CD8-positive, alpha-beta T cell (primary cell): ENCODE measurements at places on chromosomes 16 and 17. TPM values are rescaled to one million over a fixed set of nuclear protein-coding genes. Genes with fewer than 3 reads are reported as not detected.

GRCh38 chr16:87435372-87436224 is 43.5 kb downstream of the MAP1LC3B start:
- no peak for DNase-seq

- DNase-seq, result no peak
These were observed 108.5 kb downstream of the CYB561 start for GRCh38 chr17:63337579-63337978.

GRCh38 chr17:4945176-4945943 is 3.0 kb downstream of the PFN1 start:
- peak; percentile 79 for DNase-seq

DNA sequence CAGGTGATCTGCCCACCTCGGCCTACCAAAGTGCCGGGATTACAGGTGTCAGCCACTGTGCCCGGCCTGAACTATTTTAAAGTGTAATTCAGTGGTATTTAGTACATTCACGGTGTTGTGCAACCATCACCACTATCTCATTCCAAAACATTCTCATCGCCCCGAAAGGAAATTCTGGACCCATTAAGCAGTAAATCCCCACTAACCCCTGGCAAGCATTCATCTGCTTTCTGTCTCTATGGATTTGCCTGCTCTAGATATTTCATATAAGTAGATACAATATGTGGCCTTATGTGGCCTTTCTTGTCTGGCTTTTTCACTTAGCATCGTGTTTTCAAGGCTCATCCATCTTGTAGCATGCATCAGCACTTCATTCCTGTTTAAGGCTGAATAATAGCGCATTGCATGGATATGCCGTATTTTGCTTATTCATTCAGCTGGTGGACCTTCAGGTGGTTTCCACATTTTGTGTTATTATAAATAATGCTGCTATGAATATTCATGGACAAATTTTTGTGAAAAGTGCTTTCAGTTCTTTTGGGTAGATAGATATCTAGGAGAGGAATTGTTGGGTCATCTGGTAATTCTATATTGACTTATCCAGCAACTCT is 8.4 kb upstream of the HERPUD1 start:
- no peak for DNase-seq

GRCh38 chr17:55440391-55440790 is 18.8 kb upstream of the MMD start:
- no peak for DNase-seq

DNA sequence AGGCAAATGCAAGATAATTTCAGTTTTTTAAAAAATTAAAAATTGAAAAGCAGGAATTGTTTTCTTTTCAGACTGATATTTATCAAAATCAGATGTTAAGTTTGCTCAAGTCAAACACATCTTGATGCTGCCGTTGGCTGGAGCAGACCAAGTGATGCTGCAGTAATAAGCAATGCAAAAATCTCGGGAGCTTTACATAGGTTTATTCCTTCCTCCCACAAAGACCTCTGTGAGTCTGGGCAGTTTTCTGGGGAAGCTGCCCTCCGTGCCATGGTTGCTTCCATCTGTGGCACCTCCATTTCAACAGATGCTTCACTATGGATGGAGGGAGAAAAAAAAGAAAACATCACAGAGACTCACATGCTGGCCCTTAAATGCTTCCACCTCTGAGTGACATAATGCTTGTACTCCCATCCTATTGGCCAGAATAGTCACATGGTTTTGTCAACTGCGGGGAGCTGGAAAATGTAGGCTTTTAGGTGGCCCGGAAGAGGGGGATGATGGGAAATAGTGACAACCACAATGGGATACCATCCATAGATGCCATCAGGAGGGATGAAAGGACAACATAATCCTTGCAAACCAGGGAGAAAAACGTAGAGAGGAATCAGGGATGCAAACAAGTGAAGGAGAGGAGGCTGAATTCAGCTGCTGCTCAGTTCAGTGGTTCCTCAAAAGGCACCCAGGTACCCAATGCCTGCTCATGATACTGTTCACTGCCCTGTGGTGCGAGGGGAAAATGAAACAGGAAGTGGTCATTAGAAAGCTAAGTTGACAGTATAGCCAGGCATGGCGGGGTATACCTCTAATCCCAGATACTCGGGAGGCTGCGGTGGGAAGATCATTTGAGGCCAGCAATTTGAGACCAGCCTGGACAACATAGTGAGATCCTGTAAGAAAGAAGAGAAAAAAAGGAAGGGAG is 13.5 kb upstream of the ERCC4 start:
- no peak for DNase-seq

DNA sequence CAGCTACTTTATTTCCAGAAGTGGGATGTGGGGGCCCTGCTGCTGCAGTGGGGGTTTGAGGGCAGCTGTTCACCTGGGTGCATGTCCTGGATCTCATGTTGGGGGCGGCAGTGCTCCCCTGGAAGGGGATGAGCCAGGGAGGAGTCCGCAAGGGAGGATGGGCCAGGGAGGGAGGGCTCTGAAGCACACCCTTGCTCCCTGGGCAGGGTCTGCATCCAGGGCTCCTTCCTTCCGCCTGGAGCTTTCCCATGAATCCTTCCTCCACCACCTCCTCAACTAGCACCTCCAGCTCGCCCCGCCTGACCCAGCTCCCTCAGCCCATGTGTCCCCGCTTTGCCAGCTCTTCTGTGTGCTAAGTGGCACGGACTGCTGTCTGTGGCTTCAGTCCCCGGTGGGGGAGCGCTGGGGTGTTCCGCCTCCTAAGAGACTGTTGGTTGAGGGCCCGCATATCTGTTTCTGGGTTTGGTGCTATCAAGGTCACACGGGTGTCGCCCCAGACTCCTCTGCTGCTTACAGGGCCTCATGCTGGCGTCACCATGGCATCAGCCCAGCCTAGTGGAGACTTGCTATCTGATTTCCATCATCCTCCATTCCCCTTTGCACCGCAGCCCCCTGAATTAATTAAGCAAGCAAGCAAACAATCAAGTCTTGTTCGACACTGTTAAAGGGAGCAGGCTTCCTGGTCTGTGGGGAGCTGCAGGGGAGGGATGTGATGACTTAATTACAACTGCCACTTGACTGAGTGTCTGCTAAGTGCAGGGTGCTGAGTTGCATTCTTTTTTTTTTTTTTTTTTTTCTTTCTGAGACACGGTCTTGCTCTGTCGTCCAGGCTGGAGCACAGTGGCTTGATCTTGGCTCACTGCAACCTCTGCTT is 71.8 kb downstream of the PRKCA start:
- DNase-seq, result peak; percentile 74

DNA sequence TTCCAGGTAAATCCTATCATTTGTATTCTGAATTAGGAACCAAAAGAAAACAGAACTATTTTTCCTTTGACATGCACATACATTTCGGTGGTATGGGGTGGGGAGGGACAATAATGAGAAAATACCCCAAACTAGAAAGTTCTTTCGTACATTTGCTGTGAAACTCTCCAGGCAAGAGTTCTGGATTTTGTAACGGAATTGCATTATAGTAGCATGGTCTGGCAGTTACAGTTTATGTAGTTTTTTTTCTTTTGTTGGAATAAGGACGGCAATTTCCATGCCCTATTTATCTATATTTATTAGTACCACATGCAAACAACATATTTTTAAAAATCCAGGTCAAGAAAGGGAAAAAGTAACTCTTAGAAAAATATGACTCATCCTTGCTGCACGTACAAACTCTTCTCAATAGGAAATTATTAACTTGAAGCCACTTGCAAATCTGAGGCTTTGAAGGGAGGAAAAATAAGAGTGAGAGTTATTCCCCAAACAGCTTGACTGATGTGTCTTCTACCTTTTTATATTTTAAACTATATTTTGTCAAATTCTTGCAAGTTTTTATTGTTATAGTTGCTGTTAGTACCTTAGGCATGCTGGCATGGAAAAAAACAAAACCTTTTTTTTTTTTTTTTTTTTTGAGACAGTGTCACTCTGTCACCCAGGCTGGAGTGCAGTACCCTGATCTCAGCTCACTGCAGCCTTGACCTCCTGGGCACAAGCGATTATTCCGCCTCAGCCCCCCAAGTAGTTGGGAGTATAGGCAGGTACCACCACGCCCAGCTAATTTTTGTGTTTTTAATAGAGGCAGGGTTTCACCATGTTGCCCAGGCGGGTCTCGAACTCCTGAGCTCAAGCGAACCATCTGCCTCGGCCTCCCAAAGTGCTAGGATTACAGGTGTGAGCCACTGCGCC is 69.3 kb downstream of the WWP2 start:
- no peak for DNase-seq

DNA sequence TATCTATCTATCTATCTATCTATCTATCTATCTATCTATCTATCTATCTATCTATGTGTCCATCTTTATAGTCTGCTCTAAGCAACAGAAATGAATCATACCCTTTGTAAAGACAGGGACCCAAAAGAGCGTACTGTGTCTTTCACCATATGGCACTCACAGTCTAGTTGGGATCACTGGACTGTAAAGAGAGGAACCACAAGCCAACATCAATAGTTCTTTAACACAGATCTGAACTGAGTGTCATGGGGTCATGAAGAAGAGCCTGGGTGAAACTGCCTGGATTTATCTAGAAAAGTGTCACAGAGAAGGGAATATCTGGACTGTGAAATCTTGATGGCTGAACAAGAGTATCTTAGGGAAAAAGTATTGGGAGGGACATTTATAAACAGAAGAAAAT is 619.1 kb upstream of the SOX9 start:
- no peak for DNase-seq

DNA sequence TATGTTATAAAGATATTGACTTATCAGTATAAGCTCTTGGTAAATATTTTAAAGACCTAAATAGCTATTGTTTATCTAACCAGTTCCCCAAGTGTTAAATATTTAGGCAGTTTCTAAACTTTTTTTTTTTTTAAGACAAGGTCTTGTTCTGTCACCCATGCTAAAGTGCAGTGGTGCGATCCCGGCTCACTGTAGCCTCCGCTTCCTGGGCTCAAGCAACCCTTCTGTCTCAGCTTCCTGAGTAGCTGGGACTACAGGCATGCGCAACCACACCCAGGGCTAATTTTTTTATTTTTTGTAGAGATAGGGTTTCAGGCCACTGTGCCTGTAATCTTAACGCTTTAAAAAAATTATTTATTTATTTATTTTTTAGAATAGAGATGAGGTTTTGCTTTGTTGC is 43.5 kb downstream of the SNX29 start:
- no peak for DNase-seq

DNA sequence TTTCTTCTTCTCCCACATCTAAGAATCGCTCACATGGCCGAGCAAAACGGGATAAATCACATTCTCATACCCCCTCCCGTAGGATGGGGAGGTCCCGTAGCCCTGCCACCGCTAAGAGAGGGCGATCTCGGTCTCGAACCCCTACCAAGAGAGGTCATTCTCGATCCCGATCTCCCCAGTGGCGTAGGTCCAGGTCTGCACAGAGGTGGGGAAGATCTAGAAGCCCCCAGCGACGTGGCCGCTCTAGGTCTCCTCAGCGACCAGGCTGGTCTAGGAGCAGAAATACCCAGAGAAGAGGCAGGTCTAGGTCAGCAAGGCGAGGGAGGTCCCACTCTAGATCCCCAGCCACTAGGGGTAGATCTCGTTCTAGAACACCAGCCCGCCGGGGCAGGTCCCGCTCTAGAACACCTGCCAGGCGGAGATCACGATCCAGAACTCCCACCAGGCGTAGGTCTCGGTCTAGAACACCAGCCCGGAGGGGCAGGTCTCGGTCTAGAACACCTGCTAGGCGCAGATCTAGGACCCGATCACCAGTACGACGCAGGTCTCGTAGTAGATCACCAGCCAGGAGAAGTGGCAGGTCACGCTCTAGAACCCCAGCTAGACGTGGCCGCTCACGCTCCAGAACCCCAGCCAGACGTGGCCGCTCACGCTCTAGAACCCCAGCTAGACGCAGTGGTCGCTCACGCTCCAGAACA is 9.6 kb downstream of the SRRM2 start:
- no peak for DNase-seq

DNA sequence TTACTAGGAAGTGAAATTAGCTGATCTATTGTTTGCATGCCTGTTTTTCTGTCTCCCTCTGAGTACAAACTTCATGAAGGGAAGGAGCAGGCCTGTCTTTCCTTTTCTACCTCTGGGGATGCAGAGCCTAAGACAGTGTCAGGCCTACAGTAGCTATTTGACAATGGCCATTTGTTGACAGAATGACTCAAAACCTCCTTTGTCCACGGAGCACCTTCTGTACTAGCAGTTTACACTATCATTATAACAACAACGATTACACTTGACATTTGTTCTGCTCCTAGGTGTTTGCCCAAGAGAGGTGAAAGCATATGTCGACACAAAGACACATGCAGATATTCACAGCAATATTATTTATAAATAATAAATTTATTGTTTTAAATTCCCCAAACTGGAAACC is 132.3 kb upstream of the IRX3 start:
- DNase-seq, result no peak

DNA sequence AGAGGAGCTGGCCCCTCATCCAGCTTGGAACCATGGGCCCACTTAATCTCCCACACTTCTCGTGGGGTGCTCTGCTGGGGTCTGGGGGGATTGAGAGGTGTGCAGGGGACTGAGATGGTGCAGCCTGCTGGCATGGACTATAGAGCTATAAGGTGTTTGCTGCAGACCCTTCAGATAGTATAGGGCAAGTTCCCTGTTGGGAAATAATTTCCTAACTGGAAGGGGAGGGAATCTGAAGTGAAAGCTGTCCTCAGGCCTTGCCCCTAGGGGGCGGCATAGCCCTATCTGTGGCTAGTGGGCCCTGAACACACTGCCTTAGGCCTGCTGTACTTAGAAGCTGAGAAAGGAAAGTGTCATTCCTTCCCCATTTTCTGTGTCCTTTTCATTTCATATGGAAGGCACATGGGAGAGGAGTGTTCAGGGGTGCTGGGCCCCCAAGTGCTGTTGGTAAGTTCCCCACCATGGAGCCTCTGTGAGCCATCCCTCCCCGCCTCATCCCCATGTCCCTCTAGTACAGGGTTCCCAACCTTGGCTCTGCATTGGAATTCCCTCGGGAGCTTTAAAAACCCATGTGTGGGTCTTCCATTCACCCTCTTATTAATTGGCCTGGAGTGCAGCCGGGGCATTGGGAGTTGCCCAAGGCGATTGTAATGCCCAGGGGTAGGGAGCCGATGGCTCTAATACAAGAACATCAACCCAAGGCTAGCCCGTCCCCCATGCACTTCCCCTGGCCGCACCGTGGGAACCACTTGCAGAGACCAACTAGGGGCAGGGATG is 19.7 kb downstream of the GOSR2 start:
- DNase-seq, result peak; percentile 21

GRCh38 chr16:23694644-23695373 is 16.1 kb downstream of the PLK1 start:
- DNase-seq, result no peak

HS3ST4 gene
- total RNA-seq, result not detected

SLC12A3 gene
- not detected for total RNA-seq

BCO1 gene
- total RNA-seq, result not detected

RASD1 gene
- total RNA-seq, result 2.8 TPM

SBK1 gene
- 17.1 TPM for total RNA-seq

DHRS7C gene
- total RNA-seq, result not detected

CLCN7 gene
- total RNA-seq, result 85.7 TPM

KRTAP1-1 gene
- not detected for total RNA-seq

ENPP7 gene
- 0.16 TPM for total RNA-seq

CCDC92B gene
- total RNA-seq, result 0.08 TPM

TNFRSF13B gene
- total RNA-seq, result not detected

SMIM5 gene
- 2.1 TPM for total RNA-seq

CARD14 gene
- total RNA-seq, result not detected

TOP2A gene
- 2.9 TPM for total RNA-seq
